Activated CD8-positive, alpha-beta memory T cell treated with anti-CD3 and anti-CD28 coated beads for 4 hours (primary cell): ENCODE measurements at places on chromosomes 12 and 14.
A peak's percentile ranks its signal among the peaks of the same experiment; 100 is the strongest.

DNA sequence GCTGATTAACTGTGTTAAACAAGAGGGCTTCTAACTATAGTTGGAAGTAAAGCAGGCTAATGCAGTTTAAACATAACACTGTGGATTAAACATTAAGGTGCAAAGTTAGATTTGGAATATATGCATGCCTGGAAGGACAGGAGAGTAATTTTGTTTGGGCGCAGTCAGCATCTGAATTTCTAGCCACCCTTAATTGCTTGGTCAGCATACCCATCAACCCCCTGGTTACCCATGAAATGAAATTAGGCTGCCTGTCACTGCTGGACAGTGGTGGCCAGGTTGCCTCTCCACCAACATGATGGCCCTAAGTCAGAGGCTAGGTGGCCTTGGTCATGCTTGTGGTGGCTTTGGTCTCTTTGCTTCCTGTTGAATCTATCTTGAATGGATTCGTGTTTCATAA lies 30.0 kb upstream of the PTPRB start:
- no peak for DNase-seq

DNA sequence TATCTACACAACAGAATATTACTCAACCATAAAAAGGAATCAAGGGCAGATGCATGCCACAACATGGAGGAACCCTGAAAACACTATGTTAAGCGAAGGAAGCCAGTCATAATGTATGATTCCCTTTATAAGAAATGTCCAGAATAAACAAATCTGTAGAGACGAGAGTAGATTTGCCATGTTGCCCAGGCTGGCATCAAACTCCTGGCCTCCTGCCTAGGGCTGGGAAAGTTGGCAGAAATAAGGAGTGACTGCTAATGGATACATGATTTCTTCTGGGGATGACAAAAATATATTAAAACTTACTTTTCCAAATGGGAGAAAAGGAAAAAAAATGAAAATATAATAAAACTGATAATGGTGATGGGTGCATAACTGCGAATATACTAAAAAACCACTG lies 10.9 kb downstream of the CLIP1 start:
- no peak for DNase-seq

DNA sequence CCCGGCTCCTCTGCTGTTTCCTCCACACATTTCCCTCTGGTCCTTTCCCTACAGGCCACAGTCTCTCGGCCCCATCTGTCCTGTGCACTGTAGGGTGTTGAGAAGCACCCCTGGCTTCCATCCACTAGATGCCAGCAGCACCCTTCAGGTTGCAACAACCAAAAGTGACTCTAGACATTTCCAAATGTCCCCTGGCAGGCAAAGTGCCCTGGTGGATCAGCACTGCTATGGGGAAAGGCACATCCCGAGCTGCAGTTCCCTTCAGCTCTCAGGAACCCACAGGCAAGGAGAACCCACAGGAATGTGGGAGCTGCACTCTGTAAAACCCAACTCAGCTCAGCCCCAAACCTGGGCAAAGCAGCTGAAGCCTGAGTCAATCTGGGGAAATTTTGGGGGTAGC lies 77.0 kb downstream of the RBM19 start:
- DNase-seq: no peak

- no peak for DNase-seq
Observed at GRCh38 chr14:68331991-68332390, 460.9 kb downstream of the ZFP36L1 start.

DNA sequence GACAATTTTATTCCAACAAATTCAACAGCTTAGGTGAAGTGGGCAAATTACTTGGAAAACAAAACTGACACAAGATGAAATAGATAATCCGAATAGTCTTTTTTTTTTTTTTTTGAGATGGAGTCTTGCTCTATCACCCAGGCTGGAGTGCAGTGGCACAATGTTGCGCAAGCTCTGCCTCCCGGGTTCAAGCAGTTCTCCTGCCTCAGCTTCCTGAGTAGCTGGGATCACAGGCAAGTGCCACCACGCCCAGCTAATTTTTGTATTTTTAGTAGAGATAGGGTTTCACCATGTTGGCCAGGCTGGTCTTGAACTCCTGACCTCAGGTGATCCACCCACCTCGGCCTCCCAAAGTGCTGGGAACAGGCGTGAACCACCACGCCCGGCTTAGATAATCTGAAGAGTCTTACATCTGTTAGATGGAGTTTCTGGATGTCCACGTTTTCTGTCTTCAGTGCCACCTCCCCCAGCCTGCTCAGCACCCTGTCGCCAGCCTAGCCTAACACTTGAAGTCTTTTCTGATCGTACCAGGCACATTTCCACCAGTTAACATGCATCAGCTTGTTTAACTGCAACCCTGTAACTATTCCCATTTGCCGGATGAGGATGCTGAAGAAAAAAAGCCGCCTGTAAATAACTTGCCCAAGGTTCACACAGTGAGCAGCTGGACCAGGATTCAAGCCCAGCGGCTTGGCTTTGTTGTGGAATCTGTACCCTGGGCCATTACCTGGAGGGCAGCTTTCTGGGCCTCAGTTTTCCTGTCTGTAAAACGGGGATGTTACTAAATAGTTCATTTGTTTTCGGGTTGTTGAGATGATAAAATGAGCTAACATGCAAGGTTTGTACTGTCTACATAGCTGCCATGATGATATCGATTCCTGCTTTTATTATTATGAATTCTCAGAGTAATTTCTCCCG lies 26.4 kb downstream of the FBRSL1 start:
- DNase-seq: no peak

DNA sequence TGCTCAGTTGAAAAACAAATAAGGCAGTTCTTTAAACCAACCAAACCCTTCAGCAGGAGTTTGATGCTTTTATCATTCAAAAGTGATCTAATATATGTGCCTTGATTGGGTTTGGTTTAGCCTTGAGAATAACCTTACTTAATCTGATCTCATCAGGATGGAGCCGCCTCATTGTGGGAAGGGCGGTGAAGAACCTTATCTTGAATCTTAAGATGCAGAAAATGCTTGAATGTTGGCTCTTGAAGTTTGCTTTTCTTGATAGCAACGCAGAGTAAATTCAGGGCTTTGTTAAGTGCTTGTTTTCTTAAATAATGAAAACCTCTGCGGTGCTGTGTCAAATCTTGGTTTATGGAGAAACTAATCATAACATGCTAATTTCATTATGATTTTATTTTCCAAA lies 138.2 kb downstream of the MON2 start:
- no peak for DNase-seq

DNA sequence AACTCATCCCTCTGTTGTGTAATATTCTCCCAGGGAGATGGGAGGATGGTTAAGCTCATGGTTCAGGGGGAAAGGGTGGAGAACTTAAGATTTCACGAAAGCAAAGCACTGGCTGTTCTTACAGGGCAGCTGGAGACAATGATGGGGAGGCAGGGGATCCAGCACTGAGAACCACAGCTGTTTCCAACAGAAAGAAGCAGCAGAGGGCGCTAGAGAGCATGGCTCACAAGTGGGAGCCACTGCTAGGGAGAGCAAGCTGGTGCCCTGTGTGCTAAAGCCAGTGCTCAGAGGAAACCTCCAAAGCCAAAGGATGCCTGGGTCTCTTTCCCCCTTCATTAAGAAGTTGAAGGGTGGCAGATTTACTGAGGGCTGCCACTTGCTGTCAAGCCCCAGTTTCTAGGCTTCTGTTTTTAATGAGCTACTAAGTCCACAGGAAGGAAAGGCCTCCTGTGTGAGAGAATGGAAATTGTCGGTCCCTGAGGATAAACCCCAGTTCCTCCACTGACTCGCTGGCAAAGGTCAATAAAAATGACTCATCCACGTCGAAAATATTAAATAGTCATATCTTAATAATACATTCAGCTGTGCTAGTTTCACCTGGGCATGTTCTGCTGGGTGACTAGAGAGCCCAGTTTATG lies 199.7 kb downstream of the ANO2 start:
- DNase-seq: no peak

GRCh38 chr12:123106640-123107359 lies 44.1 kb downstream of the PITPNM2 start:
- DNase-seq: peak; percentile 38

DNA sequence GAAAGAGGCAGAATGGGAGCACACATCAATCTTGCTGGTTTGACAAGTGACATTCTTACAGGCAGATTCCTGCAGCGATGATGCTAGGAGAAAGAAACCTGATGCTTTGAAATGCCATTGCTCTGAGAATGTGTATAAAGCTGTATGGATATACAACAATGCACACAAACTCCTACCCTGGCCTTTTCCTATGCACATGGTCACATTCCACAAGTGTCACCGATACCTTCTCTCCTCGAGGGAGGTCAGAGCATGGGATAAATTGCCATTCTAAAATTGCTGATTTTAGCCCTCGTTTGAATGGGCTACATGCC lies 11.9 kb downstream of the FGF6 start:
- no peak for DNase-seq

DNA sequence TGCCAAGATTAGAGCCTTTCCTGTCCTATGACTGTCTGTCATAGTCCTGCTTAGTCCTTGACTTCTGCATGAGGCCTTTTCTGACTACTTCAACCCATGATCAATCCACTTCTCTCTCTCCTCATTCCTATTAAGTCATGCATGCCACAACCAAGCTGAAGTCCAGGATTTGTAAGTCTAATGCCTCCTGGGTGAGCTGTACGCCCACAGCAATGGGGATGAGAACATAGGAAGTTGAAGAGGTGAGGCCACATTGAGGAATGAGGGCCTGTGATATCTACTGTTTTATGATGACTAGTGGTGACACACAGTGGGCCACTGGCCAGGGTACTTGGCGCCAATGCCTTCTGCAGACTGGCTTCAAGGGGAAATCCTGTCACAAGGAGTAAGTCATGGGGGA lies 994.1 kb upstream of the TMEM132C start:
- DNase-seq: no peak

GRCh38 chr12:95390192-95390591 lies 83.8 kb upstream of the METAP2 start:
- DNase-seq: no peak

DNA sequence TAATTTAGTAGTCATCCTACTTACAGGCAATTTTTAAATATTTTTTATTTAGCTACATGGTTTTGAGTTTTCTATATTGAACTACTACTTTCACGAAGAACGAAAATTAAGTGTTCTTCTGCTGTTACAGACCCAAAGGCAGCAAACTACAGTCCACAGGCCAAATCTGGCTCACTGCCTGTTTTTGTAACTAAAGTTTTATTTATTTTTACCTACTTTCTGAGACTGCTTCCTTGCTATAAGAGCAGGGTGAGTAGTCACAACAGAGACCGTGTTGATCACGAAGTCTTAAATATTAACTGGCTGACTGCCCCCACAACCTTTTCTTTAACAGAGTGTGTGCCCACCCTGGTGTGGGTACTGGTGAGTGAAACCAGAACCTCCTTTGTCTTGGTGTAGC lies 11.6 kb downstream of the RBM19 start:
- DNase-seq: no peak

DNA sequence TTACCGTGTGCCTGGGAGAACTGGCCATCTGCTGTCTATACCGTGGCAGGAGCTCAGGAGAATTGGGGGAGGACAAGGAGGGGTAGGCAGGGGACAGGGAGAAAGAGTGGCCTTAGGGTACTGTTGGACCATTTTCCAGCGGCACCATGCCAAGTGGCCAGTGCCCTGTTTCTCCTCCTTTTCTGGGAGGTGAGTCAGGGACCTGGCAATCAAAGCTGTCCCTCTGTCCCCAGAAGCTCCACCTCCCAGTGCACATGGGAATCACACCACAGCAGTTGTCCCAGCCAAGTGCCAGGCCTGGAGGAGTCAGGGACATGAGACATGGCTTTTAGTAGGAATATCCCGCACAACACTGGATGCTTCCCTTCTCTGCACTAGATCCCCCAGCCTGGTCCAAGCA lies 118.0 kb downstream of the GCH1 start:
- DNase-seq: no peak

GRCh38 chr12:122467983-122468382 lies 32.7 kb downstream of the ZCCHC8 start:
- DNase-seq: no peak

DNA sequence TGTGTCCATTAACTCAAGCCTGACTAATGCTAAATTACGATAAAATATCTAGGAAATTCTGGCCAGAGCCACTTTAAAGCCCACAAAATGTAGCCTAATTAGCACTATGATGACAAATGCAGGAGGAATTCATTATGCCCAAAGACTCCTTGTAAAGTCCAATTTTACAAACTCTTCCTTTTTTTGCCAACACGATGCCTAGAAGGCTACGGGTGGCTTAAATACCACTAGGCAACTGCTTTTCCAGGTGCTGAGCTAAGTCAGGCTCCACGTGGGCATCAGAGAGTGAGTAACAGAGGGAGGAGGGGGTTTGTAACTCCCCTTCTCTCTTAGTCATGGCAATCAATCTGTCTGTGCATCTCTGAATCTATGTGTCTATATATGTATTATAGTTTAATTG lies 172.4 kb upstream of the NTF3 start:
- DNase-seq: no peak

DNA sequence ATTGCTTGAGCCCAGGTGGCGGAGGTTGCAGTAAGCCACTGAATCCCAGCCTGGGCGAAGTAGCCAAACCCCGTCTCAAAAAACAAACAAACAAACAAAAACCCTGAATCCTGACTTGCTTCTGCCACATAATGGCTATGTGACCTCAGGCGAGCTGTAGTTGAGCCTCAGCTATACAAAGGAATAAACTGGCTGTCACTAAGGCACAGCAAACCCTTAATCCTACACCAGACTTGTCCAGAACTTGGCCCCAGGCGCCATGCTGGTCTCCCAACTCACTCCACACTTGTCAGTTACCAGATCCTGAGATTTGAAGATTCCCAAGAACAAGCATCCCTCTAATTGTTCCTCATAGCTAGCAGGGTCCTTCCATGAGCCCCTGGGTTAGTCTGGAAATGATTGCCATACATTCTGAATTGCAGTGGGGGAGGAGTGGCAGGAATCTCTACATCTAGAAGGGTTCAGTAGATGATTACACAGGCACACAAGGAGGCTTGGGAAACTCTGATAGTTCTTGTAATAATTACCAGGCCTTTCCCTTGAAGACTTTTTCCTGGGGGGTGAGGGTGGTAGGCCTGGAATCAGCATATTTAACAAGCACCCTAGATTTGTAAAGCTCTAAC lies 9.9 kb downstream of the MAP3K12 start:
- DNase-seq: no peak

DNA sequence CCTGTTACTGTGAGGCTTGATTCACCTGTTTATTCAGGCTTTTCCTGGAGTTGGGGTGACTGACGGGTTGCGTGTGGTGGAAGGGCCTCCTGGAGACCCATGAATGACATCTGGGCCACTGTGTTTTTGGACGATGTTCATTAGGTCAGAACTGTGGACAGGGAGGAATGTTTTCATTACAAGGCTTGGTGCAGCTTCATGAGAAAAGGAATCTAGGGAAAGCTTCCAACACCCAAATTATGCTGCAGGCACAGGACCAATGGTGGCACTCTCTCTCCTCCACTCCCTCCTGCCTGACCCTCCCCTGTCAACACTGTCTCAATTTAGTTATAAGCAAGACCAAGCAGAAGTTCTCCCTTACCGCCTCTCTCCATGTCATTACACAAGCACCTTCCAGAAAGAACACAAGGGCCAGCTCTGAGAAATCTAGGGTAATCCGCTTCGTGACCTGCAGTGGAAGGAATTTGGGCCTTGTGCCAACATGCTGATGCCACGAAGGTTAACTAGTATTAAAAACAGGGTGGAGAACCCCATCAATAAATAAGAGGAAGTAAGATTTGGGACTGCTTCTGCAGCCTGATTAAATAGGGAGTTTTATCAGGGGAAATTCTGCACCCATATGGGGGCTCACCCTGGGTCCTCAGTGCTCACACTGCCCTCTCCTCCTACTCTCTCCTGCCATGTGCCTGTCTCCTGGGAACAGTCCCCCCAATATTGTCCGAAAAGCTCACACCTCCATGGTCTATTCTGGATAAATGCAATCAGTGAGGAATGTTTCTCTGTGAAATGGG lies 200.3 kb downstream of the KTN1 start:
- no peak for DNase-seq
